ENCODE measurements at places on chromosomes 13 and 19.
A peak's percentile ranks its signal among the peaks of the same experiment; 100 is the strongest.

DNA sequence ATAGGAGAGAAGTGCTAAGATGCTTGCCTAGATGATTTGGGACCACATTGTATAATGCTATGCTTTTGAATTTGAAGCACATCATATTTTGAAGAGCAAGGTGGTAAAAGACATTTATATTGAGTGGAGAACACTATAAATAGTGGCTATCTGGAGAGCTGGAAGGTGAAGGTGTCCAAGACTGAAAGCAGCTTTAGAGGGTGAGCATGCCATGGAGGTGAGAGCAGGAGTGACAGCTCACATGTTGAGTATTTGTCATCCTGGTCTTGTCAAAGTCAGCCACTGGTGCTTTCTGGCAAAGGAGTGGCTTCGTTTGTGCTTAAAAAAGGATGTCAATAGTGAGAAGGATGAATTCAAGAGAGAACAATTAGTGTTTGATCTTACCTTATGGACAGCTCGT, 225.9 kb downstream of the COG6 start:
- no peak for DNase-seq

DNA sequence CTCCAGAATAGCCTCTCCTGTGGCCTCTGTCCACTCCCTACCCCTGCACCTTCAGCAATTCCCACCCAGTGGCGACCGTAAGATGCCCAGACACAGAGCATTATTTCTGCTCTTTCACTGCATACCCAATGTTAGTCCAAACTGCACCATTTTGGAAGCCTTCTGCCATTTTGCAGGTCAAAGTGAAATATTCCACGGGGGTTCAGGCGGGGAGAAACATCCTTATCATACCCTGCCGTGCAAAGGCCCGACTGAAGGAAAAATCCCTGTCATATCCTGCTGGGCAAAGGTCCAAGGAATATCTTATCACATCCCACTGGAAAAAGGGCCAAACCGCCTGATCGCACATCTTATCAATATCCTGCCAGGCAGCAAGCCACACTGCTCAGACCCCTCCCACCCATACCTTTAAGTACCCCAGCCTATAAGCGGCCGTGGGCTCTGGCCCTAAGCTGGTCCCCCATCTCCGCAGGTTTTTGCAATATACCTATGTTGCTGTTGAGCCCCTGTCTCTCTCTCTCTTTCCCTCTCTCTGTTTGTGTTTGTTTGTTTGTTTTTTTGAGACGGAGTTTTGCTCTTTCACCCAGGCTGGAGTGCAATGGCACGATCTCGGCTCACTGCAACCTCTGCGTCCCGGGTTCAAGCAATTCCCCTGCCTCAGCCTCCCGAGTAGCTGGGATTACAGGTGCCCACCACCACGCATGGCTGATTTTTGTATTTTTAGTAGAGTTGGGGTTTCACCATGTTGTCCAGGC, 18.2 kb downstream of the CLEC11A start:
- no peak for DNase-seq

- peak; percentile 45 for DNase-seq
These were observed 48.0 kb upstream of the KATNAL1 start for GRCh38 chr13:30355384-30355699.

DNA sequence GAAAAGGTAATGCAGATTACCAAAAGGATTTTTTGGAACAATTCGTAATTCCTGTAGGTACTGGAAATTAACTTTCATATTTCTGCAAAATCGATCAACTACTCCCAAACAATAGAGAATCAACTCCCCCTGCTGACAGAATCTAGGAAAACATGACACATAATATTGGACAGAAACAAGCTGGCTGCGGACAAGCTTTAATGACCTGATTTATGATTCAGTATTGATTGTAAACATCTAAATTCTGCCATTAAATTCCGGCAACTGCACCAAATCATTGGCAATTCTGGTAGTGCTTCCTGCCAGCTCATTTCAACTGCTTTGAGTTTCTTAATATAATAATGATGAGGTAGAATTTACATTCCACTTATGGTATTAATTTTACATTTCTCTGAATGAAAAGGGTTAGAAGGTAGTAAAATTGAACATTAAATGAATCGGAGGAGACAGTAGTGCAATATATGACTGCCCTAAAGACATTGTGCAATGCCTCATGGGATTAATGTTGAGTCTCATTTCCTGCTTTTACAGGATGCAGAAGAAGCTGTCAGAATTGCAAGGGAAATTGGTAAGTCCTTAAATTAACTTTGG, 146.5 kb downstream of the PCCA start:
- no peak for DNase-seq

GRCh38 chr13:113761136-113761535, 2.1 kb downstream of the TMEM255B start:
- DNase-seq, result no peak

DNA sequence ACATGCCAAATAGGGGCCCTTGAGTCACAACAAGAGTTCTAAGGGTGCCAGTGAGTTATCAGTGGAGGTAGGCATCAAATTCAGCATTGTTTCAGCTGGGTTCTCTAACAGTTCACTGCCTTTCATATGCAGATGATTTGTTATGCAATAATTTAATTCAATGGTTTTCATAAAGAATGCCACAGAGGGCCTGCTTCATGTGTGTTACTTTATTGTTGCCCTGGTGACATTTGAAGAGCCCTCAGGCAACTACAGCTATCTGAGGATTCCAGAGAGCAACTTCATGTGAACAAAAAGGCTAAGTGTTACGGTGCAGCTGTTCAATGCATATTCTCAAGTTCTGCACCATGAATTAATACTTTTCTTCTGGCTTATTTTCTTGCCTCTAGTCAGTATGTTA, 43.1 kb upstream of the STARD13 start:
- DNase-seq, result no peak

DNA sequence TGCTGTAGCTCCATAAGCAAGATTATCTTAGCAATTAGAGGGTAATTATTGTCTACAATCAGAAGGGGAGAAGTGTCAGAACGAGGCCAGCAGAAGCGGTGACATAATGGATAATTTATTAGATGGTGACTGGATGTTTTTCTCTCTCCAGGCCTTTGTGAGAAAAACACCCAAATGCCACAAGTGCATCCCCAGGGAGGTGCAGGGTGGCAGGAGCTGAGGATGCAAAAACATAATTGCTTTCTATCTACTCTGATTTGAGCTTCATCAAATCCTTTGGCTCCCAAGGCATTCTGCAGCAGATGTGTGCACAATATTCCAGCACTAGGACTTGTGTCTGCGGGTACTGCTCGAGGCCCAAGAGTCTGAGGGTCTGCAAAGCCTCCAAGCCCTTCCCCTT, 220.1 kb upstream of the SERP2 start:
- no peak for DNase-seq

DNA sequence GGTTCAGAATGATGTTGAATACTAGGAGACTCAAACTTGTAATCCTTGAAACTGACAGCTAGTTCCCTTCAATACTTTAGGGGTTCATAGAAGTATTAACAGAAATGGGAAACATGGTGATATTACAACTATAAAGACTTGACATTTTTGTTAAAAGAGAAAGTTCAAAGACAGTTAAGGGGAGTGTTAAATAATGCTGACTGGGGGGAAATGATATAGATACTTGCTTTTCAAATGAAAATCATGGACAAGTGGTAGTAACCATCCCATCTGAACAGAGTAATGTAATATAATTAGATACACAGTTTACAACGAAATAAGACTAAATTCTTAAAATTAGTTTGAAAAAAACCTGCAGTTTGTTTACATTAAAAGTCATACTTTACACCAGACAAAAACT, 6.6 kb upstream of the EEF1AKMT1 start:
- no peak for DNase-seq

DNA sequence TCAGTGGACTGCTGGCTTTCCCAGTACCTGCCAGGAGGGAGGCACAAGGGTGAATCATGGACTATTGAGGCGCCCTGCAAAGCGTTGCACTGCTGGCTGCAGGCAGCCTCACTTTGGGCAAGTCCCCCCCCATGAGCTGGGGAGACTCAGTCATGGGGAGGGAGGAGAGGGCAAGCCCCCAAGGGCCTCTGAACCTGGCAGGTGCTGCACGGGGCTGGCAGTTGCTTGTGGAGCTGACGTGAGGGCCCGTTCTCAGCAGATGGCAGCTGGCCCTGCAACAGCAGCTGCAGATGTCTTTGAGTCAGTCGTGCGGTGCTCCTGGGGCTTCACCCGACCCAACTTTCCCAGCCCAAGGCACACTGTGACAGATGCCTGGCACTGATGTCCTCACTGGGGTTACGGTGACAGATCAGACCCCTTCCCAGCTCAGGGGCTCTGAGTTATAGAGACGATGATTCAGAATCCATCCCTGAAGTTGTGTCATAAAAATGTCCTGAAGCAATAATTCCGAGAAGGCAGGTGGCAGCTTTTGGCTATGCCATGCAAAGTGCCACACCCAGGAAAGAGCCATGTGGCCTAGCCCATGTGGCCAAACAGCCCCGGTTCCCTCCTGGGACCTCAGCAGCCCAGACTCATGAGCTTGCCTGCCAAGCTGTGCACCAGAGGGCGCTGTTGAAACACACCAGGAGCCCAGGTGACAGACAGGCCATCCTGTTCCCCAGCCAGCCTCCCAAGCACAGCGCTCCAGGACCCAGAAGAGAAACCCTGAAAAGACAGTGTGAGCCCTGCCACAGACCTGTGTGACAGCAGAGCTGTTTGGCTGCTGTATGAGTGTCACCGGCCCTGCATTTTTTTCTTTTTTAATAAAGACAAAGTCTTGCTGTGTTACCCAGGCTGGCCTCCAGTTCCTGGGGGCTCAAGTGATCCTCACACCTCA, 53.6 kb upstream of the LDLR start:
- peak; percentile 95 for DNase-seq

DNA sequence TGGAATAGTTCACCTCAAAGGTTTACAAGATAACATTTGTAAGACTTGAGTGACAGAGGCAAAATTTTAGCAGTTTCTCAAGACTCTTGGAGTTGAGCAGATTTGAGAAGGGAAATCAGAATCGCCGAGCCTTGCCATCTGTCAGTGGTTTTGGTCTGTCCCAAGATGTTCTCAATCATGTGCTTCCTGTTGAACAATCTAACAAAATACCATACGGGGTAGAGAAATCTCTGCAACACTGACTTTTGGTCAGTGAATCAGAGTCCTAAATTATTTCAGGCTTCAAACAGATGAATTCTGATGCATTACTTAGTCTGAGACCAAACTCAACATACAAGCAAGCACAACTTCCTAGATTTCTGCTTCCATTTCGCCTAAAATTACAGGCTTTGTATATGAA, 3.8 kb downstream of the KCTD12 start:
- no peak for DNase-seq

- DNase-seq, result no peak
These were observed 288.6 kb upstream of the PCDH9 start for GRCh38 chr13:67518785-67519184.
